CD4-positive, alpha-beta memory T cell (primary cell): ENCODE measurements at places on chromosomes 16 and 17. TPM values are rescaled to one million over a fixed set of nuclear protein-coding genes. Genes with fewer than 3 reads are reported as not detected.

- H3K4me3 ChIP-seq: peak overlapping the region; percentile 3
- DNase-seq: no peak
- no peak overlapping the region for H3K27ac ChIP-seq
- H3K36me3 ChIP-seq: no peaks in the 10 kb centered on the region
- no peaks in the 10 kb centered on the region for H3K27me3 ChIP-seq
- H3K4me1 ChIP-seq: peaks cover 10% of the 10 kb centered on the region
Observed at GRCh38 chr17:15651583-15652110, 32.1 kb upstream of the FBXW10B start.

- peaks cover 4% of the 10 kb centered on the region for H3K4me1 ChIP-seq
- no peaks in the 10 kb centered on the region for H3K36me3 ChIP-seq
Observed at GRCh38 chr16:53852678-53853077, 148.7 kb downstream of the FTO start.

DNA sequence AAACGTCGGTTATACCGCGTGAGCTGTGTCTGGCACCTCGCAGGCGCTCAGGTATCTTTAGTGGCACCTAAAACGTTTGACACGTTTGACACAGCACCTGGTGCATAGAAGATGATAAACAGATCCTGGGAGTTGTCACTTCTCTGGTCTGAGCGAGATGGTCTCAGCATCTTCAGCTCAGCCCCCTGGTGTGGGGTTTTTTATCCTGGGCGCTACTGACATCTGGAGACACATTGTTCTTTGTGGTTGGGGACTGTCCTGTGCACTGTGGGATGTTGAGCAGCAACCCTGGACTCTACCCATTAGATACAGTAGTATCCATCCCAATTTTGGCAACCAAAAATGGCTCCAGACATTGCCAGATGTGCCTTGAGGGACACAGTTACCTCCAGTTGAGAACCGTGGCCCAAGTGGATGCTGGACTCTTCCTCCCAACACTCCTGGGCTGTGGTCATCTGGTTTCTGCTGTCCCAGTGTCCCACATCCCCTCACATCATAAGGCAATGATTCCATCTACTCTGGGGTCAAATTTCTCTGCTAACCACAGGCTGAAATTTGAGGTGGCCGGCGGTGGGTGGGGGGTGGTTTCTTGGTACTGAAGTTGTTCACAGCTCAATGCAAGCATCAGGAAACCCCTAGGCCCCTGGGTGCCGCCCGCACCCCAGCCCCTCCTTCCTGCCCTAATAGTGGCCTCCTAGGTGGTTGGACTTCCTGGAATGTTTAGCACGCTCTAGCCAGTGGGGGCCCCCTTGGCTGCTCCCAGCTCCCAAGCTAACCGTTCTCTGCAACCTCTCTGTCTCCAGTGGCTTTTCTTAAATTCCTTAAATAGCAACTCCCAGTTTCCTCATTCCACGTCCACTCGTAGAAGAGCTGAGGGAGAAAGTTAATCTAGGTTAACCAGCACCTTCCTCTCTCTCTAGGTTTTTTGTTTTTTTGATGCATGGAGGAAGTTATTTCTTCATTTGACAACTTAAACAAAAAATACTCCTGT is 124.8 kb downstream of the ABCC1 start:
- no peak for DNase-seq
- H3K4me3 ChIP-seq: no peak overlapping the region
- H3K36me3 ChIP-seq: peaks cover 47% of the 10 kb centered on the region
- H3K27ac ChIP-seq: no peak overlapping the region

DNA sequence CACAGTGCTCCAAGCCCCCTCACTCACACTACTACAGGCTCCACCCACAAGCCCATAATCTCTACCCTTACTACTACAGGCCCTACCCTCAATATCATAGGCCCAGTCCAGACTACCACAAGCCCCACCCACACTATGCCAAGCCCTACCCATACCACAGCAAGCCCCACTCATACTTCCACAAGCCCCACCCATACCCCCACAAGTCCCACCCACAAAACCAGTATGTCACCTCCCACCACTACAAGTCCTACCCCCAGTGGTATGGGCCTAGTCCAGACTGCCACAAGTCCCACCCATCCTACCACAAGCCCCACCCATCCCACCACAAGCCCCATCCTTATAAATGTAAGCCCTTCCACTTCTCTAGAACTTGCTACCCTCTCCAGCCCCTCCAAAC is 13.8 kb downstream of the RIPOR1 start:
- peak; percentile 84 for DNase-seq
- no peaks in the 10 kb centered on the region for H3K36me3 ChIP-seq
- H3K27me3 ChIP-seq: no peaks in the 10 kb centered on the region
- no peak overlapping the region for H3K4me3 ChIP-seq

GRCh38 chr17:43620581-43620980 is 41.1 kb downstream of the MEOX1 start:
- no peaks in the 10 kb centered on the region for H3K4me1 ChIP-seq
- H3K4me3 ChIP-seq: no peak overlapping the region
- H3K27ac ChIP-seq: no peak overlapping the region
- no peaks in the 10 kb centered on the region for H3K27me3 ChIP-seq

- no peaks in the 10 kb centered on the region for H3K36me3 ChIP-seq
- H3K4me1 ChIP-seq: no peaks in the 10 kb centered on the region
- DNase-seq: no peak
- H3K27ac ChIP-seq: no peak overlapping the region
Observed at GRCh38 chr16:86595983-86596605, 17.7 kb downstream of the FOXL1 start.

The GPRC5B gene
- total RNA-seq: not detected

GRCh38 chr16:46850619-46851555 is 19.9 kb upstream of the C16orf87 start:
- H3K4me3 ChIP-seq: no peak overlapping the region
- H3K27ac ChIP-seq: no peak overlapping the region
- DNase-seq: no peak
- no peaks in the 10 kb centered on the region for H3K27me3 ChIP-seq
- no peaks in the 10 kb centered on the region for H3K4me1 ChIP-seq

The RTN4RL1 gene
- 0.47 TPM for total RNA-seq

The GNAO1 gene
- 10.5 TPM for total RNA-seq

- DNase-seq: no peak
- no peaks in the 10 kb centered on the region for H3K36me3 ChIP-seq
- no peaks in the 10 kb centered on the region for H3K27me3 ChIP-seq
Observed at GRCh38 chr16:49566432-49566831, 192.8 kb downstream of the C16orf78 start.

DNA sequence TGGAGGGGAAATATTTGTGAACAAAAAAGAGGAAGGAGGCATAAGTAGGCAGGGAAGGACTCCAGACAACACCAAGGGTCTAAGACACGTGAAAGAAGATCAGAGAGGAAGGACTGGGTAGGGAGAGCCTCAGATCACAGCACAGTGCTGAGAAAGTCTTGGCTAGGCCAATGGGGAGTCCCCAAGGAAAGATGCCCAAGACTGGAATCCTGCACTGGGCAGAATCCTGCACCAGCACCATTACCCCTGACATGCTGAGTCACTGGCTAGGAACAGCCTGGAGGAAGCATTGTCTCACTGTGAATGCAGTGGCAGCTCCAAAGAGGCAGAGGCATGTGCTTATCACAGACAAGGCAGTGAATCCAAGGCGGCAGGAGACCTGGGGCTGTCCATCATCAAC is 19.2 kb downstream of the CLEC19A start:
- no peak overlapping the region for H3K27ac ChIP-seq
- no peak overlapping the region for H3K4me3 ChIP-seq
- H3K4me1 ChIP-seq: no peaks in the 10 kb centered on the region
- no peaks in the 10 kb centered on the region for H3K36me3 ChIP-seq

- H3K27ac ChIP-seq: no peak overlapping the region
- H3K36me3 ChIP-seq: no peaks in the 10 kb centered on the region
- H3K4me3 ChIP-seq: no peak overlapping the region
- DNase-seq: no peak
Observed at GRCh38 chr16:15792563-15792971, 64.3 kb downstream of the MYH11 start.

DNA sequence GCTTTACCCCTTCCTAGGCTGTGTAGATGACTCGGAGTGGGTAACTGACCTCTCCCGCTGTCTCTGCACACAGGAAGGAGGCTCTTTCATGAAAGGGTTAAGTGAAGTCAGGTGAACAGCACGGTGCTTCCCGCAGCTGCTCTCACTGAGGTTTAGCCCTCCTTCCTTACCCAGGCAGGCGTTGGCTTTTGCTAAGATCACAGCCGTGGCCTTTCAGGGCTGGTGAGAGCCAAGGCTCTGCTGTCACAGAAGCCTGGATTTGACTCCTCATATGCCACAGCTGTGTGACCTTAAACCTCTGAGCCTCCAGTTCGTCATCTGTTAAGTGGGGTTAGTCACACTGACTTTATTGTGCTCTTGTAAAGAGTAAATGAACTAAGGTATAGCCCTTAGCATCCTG is 90.9 kb upstream of the PLCG2 start:
- peaks cover 16% of the 10 kb centered on the region for H3K36me3 ChIP-seq
- no peaks in the 10 kb centered on the region for H3K27me3 ChIP-seq
- H3K27ac ChIP-seq: no peak overlapping the region
- no peak for DNase-seq

DNA sequence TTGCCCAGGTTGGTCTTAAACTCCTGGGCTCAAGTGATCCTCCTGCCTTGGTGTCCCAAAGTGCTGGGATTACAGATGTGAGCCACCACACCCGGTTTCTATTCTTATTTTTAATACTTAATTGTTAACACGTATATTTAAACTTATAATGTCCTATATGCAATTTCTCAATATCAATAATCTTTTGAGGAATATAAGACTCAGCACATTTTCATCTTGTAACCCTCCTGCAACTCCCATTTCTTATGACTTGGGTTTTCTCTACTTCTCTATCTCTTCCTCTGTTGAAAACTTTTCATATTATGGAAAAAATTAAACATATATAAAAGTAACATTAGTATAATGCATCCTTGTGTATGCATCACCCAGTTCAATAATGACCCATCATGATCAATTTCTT is 150.7 kb downstream of the PRKCB start:
- no peaks in the 10 kb centered on the region for H3K4me1 ChIP-seq
- no peaks in the 10 kb centered on the region for H3K36me3 ChIP-seq
- no peak overlapping the region for H3K4me3 ChIP-seq
- no peak for DNase-seq
- no peaks in the 10 kb centered on the region for H3K27me3 ChIP-seq

The OTOP3 gene
- not detected for total RNA-seq

DNA sequence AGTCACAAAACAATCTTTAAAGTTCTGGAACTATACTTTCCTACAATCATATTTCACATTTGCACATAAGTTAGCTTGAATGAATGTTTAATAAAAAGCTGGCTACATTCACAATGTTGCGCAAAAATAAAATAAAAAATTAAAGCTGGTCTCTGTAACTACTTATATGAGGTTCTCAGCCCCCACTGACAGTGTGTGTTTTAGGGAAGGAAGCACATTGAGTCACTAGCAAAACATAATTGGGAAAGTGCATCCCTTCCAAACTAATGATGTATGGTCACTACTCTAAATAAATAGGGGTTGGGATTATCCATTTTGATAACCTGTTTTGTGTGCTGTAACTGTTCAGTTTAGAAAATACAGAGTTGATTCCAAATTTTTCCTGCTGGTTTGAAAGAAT is 251.9 kb downstream of the IRX3 start:
- H3K27me3 ChIP-seq: no peaks in the 10 kb centered on the region
- no peaks in the 10 kb centered on the region for H3K4me1 ChIP-seq

The EPOP gene
- total RNA-seq: 0.25 TPM

DNA sequence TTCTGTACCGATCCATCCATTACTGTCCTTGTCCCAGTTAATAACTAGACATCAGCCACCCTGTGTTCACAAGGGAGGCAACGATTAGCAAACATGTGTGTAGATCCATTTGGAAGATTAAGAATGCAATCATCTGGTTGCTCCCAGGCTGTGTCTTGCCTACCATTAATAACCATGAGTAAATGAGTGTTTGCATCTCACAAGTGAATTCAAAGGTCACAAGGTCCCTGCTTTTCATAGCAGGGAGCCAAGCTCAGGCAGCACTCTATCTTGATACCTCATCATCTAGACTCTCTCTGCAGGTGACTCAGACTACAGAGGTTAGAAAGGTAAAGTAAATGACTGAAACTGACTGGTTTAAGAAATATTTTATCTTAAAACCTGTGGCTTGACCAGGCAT is 25.3 kb downstream of the VWA3A start:
- no peaks in the 10 kb centered on the region for H3K36me3 ChIP-seq
- H3K27me3 ChIP-seq: no peaks in the 10 kb centered on the region
- H3K4me1 ChIP-seq: no peaks in the 10 kb centered on the region

The CA7 gene
- total RNA-seq: not detected
